Brain (organoid and tissue), 16 donors: ENCODE measurements at places on chromosomes 4 and X. TPM values are rescaled to one million over a fixed set of nuclear protein-coding genes. Genes with fewer than 3 reads are reported as not detected.

The MAGEA4 gene
- polyA plus RNA-seq: not detected

The UGT2B15 gene
- polyA plus RNA-seq: not detected

The LPAR4 gene
- 0.12 TPM for polyA plus RNA-seq

The CD40LG gene
- not detected for polyA plus RNA-seq

The TAF7L gene
- not detected for polyA plus RNA-seq

The FAT4 gene
- polyA plus RNA-seq: 0.71 TPM

The PAPSS1 gene
- polyA plus RNA-seq: 54.3 TPM

The NXF2 gene
- polyA plus RNA-seq: 1.0 TPM

The SPACA5 gene
- not detected for polyA plus RNA-seq

- DNase-seq: peak; percentile 79
These were observed 10.7 kb upstream of the CXCL8 start for GRCh38 chr4:73729534-73730165.

DNA sequence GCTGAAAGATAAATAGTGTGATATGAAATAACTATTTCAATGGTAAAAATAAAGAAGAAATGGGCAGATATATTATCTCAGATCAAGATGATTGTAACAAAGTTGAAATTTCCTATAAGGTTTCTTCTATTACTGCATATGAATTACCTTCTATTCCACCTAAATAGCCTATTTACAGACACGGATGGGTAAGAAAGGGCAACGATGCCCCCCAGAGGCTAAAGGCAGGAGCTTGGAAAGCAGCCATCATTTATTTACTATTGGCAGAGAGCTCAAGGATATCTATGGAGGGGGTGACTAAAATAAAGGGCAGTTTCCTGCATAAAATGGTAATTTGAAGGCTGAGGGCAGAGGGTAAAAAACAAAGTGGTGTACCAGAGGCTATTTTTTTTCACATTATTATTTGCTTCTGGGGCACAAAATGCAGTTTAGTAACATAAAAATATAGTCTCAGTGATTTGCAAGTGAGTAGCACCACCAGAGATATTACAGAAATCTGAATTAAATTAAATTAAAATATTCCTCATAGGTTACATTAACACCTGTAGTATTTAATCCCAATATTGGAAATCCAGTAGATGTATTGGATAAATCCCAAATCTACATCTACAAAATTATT is 123.1 kb downstream of the BTC start:
- DNase-seq: peak; percentile 29

DNA sequence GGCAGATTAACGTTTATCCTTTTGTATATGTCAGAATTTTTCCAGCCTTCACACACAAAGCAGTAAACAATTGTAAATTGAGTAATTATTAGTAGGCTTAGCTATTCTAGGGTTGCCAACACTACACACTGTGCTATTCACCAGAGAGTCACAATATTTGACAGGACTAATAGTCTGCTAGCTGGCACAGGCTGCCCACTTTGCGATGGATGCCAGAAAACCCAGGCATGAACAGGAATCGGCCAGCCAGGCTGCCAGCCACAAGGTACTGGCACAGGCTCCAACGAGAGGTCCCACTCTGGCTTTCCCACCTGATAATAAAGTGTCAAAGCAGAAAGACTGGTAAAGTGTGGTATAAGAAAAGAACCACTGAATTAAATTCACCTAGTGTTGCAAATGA is 94.8 kb downstream of the TET2 start:
- peak; percentile 81 for DNase-seq

GRCh38 chrX:45274576-45274975 is 73.9 kb upstream of the DIPK2B start:
- no peak for DNase-seq

DNA sequence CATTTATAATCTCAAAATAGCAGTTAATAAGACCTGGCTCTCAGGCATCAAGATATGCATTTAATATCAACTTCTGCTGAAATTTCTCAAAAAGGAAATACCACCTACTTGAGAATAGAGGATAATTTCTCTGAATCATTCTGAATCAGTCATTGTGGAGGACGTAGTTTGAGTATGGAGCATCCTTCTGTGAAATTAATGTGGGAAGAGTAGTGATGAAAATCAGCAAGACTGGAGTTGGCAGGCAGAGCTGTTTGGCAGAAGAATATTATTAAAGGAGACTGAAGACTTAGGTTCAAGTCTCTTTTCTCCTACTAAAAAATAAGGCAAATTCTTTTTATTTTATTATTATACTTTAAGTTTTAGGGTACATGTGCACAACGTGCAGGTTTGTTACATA is 325.6 kb upstream of the ATOH1 start:
- DNase-seq: no peak

DNA sequence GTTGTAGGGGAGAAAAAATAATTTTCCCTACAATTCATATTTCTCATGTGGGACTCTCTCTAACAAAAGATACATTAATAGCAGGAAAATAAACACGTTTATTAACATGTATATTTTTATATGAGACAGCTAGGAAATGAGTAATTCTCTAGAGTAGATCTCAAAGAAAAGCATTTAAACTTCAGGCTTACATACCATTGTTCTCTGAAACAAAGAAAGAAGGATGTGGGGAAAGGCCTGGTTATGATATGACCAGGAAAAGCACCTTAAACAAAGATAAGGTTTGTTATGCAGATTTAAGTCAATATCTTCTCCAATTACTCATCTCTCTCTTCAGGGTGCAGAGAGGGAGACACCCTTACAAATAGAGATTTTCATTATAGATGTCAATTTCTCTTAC is 131.3 kb downstream of the SLC7A11 start:
- DNase-seq: no peak

GRCh38 chr4:57157596-57158137 is 47.5 kb upstream of the IGFBP7 start:
- peak; percentile 58 for DNase-seq

DNA sequence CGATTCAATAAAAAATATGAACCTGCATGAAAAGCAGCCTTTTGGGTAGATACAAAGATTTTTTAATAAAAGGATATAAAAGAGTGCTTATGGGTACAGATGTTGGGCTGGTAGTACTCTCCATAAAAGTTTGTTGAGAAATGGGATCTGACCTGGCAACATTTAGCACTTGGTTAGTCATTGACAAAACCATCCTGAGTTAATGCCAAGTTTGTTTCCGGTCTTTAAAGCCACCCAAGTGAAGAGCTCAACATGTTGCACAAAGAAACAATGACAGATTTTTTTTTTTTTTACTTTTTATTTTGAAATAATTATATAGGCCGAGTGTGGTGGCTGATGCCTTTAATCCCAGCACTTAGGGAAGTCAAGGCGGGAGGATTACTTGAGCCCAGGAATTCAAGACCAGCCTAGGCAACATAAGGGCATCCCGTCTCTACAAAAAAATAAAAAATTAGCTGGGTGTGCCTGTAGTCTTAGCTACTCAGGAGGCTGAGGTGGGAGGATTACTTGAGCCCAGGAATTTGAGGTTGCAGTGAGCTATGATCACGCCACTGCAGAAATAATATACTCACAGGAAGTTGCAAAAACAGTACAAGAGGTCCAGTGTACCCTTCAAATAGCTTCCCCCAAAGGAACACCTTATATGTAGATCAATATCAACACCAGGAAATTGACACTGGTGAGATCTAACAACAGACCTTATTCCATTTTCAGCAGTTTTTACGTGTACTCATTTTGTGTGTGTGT is 16.6 kb downstream of the CHST7 start:
- DNase-seq: no peak

- no peak for DNase-seq
These were observed 1064.0 kb upstream of the SLIT2 start for GRCh38 chr4:19187691-19188090.

DNA sequence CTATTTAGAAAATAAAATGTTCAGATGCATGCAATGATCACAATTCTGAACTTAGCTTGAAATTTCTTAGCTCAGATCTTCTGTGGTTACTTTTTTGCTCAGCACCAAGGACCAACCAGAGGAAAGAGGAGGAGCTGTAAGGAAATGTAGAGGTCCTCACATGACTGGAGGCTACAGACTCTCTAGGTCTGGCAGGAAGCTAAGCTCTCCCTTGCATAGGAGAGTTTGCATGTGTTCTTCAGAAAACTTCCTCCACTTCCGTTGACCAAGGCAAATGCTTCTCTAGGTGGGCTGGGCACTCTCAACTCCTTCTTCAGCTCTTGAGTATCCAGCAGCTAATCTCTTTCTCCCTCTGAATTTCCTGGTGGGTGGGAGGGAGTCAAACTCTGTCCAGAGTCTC is 119.6 kb downstream of the BTC start:
- no peak for DNase-seq

DNA sequence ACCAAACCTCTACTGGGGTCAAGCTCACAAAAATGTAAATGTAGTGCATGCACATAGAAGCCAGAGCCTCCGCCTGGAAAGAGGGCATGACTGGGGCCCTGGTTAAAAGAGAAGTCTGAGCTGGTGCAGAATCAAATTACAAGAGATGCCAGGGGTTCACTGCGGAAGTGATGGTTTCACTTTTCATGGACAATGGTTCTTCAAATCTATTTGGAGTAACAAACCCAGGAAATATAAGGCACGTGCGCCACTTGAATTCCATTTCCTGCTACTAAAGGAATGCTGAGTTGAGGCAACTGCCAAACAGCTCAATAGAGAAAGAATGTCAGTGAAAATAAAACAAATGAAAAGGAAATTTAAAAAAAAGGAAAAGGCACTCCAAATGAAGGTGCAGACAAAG is 79.8 kb downstream of the FUNDC1 start:
- DNase-seq: no peak

DNA sequence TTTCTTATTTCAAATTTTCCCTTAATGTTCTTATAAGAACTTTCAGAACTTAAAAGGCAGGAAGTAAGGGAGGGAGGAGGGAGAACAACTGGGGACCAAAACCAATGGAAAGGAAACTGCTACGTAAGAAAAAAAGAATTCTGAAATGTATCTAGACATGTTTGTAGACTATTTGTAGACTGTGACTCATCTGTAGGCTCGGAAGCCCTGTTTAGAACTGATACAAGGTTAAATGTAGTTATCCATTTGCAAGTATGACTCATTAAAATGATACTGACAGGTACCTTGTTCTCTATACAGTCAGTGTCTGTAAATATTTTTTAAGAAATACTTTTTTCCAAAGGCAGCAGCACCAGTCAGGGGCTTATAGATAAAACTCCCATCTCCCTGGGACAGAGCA is 202.0 kb downstream of the DHX15 start:
- DNase-seq: no peak

GRCh38 chrX:96685210-96686099 is 813 bp downstream of the DIAPH2 start:
- DNase-seq: peak; percentile 44

- no peak for DNase-seq
These were observed 247.4 kb downstream of the FBXO8 start for GRCh38 chr4:174036111-174036510.

DNA sequence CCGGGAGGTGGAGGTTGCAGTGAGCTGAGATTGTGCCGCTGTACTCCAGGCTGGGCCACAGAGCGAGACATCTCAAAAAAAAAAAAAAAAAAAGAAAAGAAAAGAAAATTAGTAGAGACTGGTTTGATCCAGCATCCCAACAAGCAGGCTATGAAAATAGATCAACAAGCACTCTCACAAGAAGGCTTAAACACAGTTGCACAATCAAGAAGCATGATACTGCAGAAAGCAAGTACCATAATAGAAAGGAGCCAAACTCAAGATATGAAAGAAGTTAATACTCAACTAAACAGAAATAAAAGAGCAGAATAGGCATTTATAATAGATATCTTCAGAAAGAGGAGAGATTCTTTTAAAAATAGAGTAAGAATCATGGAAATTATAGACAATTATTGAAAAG is 10.6 kb downstream of the TLR6 start:
- no peak for DNase-seq

GRCh38 chr4:80321776-80322175 is 13.8 kb upstream of the CFAP299 start:
- no peak for DNase-seq

GRCh38 chr4:111048316-111048715 is 425.4 kb upstream of the PITX2 start:
- DNase-seq: no peak

DNA sequence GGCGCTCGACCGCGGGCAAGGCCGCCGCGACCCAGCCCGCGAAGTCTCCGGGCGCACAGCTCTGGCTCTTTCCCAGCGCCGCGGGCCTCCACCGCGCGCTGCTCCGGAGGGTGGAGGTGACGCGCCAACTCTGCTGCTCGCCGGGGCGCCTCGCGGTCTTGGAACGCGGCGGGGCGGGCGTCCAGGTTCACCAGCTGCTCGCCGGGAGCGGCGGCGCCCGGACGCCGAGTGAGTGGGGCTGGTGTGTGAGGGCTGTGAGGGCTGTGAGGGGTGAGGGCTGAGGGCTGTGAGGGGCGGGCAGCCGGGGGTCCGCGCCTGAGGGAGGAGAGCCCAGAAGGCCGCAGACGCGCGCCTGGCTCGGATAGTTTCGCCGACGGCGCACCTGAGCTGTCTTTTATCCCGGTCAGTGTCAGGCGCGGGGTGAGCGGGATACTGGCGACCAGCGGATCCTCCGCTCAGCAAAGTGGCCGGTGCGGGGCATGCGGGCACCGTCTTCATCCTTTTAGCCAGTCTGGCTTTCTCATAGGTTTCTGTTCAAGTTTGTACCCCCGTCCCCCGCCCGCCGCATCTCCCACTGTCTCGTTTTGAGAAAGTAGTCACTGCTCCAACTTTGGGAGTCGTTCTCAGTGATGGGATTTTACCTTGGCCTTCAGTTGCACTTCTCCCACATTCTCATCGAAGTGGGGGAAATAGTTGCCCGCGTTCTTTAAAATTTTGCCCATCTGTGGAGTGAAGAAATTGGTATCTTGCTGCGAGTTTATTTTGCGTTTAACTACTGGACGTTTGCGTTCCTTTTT is 586 bp downstream of the HERC5 start:
- no peak for DNase-seq

- no peak for DNase-seq
These were observed 102.0 kb upstream of the LEF1 start for GRCh38 chr4:108270466-108271450.

DNA sequence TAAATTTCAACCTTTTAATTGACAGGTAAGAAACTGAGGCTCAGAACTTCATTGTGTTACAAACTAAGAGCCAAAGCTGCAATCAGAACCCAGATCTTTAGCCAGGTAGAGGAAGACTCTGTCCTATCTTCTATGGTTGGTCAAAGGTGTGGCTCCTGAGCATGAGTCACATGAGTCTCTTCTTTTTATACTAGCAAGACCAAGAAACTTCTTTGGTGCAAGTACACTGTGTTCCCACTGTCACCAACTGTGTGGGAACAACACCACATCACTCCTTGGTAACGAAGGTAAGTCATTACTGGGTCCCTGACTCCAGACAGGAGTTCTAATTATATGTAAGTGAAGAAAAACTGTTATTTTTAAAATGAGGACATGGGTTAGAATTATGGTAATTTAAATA is 290.1 kb downstream of the INPP4B start:
- no peak for DNase-seq

GRCh38 chrX:102029026-102029425 is 96.5 kb upstream of the TCEAL2 start:
- no peak for DNase-seq

- DNase-seq: no peak
These were observed 146.1 kb upstream of the NEIL3 start for GRCh38 chr4:177163532-177163931.

- peak; percentile 70 for DNase-seq
These were observed 180.7 kb downstream of the PDGFC start for GRCh38 chr4:156790866-156791265.
